ENCODE measurements at places on chromosomes 5 and 9.

- DNase-seq, result no peak
These were observed 83.7 kb downstream of the LNPEP start for GRCh38 chr5:97019435-97020117.

DNA sequence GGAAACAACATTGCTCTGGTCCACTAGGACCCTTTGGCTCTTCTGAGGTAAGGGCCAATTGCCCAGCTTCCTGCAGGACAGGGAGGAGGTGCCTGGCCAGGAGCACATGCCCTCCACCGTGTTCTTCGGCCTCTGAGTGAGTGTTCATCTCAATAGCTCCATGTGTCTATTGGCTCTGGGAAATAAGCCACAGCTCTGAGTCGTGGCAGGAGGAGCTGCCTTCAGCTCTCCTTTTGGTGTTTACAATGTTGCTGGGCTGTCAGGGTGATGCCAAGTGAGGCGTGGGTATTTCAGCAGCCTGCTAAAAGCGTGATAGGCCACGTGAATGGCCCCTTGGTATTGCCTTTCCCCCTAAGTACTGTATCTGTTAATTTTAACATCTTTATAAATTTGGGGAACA, 26.6 kb downstream of the GADD45G start:
- DNase-seq, result no peak

- DNase-seq, result no peak
These were observed 66.8 kb downstream of the BNC2 start for GRCh38 chr9:16803648-16804047.

DNA sequence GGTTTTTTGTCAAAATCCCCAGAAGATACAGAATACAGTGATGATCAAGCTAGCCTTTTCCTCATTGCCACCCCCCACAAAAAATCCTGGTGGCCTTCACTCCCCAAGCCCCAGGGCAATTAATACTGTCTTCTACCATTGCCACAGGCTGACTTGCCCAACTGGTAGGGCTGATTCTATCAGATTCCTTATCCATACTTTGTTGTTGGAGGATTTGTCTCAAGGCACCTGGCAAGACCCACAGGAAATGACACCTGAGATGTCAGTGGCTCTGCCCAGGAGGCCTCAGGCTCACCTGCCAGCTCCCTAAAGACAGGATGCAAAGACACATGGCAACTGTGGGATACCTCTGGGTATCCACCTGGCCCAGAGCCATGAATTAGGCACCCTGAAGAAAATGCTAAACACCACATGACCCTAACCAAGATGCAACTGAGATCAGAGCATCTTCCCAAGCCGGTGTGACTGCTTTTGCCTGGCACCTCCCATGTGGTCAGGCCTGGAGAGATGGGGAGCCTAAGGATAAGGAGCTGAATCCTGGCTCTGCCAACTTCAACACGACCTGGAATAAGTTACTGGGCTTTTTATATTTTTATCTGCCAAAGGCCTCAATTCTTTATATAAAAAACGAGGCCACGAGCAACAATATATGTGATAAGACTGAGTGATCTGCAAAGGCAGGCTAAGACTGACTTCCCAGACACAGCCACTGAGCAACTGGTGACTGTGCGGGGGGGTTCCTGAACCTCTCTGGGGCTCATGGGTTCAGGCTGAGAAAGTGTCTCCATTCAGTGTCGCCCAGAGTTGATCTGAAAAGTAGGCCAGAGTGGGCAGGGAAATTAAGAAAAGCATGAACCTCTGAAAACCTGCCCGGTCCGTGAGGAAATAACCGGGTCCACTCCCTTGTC, 944 bp downstream of the ATOX1 start:
- DNase-seq, result no peak

GRCh38 chr9:70635790-70636189, 221.3 kb upstream of the KLF9 start:
- DNase-seq, result no peak

- no peak for DNase-seq
These were observed 4.0 kb downstream of the BRD3 start for GRCh38 chr9:134063571-134064450.

DNA sequence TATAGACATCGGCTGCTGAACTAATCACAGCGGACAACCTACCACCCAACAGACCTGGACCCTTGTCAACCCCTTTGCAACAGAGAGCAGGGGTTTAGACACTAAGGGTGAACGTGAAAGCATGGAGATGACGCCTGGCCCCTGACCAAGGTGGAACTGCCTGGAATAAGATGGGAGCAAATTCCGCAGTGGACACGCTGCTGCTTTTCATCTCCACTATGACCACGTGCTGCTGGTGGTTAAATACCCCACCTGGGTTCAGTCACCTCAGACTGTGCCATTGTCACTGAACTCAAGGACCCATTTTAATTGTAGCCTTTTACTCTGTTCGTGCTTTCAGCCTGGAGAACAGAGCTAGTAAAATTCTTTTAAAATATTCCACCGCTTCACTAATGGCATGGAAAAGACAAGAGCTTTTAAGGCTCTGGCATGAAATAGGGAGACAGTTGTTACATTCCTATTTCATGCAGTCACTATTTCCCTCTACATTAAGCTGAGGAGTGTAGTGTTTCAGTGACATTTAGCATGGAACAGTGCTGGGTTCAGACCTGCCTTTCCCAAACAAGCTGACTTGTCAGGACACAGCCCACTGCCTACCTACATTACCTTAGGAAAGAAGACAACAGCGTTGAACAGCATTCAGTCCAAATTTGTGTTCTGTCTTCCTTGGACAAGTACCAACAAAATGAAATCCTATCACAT, 96.8 kb downstream of the ANKRD18B start:
- DNase-seq, result peak; percentile 80

DNA sequence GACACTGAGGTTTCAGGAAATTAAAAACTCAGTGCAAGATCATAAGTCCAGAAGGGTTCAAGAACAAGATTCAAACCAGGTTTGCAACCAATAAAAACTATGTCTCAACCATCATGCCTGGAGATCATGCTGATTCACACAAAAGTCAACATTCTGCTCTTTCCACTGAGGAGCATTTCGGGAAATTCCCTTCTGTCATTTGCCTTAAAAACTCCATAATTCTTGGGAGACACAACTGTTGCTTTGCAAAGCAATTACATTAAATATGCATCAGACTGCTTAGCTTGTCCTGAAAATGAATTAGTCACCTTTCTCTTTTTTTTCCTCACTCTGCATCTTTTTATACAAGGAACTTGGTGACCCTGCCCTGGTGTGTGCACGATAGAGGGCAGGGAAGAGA, 275.9 kb upstream of the ZNF462 start:
- no peak for DNase-seq

- DNase-seq, result no peak
These were observed 71.8 kb downstream of the SMARCA2 start for GRCh38 chr9:2086971-2087370.
